Neural crest cell (in vitro differentiated cells): ENCODE measurements at places on chromosomes 3 and 15.

GRCh38 chr3:187967993-187968392 lies 186.0 kb upstream of the LPP start:
- no peak for DNase-seq

- no peak for DNase-seq
Measured at GRCh38 chr3:107142786-107143575, 234.3 kb upstream of the CCDC54 start.

GRCh38 chr3:110971010-110971601 lies 100.5 kb upstream of the NECTIN3 start:
- DNase-seq: no peak

DNA sequence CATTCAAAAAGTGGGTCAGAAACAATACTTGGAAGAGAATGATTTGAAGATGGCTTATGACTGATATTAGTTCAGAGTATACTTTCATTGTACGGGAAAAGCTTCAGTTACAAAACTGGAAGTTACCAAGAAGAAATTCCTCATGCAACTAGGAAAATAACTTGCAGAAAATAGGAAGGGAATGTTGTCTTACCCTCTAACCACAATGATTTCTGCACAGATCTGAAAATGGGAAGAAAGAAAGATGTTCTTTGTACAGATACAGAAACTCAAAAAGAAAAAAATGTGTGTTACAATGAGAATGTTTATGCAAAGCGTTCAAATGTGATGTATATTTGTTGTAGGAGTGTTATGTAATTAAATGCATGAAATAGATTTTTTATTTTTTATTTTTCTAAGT lies 3.7 kb downstream of the ZNF280D start:
- no peak for DNase-seq

GRCh38 chr3:11197484-11197883 lies 43.2 kb downstream of the HRH1 start:
- no peak for DNase-seq

DNA sequence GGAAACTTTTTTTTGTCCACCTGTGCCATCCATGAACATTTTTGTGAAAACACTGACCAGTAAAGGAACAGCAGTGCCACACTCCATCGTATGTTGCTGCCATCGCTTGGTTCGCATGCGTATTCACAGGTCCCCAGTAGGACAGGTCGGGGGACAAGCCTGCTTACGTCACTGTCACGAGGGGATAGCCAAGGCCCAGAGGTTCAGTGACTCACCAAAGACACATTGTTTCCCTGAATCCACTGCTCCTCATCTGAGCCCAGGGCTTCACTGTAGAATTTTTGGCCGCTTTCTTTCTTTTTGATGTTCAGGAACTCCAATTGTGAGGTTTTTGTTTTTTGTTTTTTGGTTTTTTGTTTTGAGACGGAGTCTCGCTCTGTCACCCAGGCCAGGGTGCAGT lies 5.9 kb downstream of the ADPRH start:
- DNase-seq: no peak

DNA sequence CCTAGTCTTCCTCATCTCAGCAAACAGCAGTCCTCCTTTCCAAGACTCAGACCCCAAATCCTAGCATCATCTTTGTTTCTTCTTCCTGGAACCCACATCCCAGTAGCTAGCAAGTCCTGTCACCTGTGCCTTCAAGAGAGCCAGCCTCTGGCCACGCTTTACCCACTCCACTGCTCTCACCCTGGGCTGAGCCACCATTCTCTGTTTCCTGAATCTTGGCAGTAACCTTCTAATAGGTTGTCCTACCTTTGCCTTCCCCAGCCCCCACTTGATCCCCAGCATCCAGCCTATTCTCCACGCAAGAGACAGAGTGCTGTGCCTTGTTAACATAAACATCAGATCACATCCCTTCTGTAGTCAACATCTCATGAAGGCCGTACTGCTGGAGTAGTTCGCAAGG lies 323.4 kb downstream of the LRTM1 start:
- DNase-seq: no peak
